ENCODE measurements at places on chromosomes 2 and 18.

GRCh38 chr2:24816884-24817283, 23.7 kb downstream of the CENPO start:
- no peak for DNase-seq

GRCh38 chr2:179768765-179769164, 92.6 kb downstream of the ZNF385B start:
- DNase-seq = no peak

DNA sequence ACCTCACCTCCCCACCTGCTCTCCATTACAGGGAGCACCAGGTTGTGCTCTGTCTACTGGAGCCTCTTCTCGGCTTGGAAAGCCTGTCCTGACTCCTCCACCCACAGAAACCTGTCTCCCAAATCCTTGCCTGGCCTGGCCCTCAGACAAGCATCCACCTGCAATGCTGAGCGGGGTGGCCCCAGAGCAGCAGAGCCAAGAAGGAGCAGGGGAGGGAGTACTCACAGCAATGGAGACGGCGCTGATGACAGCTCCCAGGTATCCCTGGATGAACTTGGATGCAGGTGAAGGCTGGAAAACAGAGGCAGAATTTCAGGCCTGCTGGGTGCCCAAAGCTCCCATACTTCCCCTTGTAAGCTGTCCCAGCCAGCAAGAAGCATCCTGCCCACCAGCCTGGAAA, 72.8 kb downstream of the SFXN5 start:
- DNase-seq = no peak

DNA sequence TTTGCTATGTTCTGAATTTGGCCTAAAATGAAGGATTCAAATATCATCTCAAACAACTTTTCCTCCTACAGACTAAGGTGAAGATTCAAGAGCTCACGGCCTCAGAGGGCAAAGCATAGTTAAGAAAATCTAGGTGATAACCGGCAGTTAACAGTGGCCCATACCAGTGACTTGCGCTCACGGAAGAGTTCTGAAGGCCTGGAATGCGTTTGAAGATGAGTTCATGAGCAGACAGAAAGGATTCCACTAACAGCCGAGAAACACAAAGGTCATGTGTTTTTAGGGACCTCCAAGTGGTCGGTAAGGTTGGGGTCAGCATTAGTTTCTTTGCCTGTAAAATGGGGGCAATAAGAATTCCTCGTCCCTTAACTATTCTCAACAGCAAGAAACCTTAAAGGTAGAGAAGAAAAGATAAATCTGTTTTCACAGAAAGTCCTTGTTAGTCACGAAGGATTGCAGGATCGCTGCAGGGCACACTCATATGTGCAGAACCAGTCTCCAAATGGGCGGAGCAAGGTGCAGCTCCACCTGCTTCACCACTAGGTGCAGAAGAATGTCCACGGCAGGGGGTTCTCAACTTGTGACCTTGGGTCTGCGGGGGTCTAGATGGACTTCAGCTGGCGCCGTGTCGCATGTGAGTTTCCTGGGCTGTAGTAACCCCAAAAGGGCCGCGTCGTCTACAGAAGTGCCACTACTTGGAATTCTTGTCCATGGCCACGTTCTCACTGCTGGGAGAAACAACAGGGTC, 708 bp upstream of the RPIA start:
- DNase-seq = peak; percentile 8

- no peak for DNase-seq
These were observed 8.7 kb downstream of the CAPN13 start for GRCh38 chr2:30798536-30798991.

DNA sequence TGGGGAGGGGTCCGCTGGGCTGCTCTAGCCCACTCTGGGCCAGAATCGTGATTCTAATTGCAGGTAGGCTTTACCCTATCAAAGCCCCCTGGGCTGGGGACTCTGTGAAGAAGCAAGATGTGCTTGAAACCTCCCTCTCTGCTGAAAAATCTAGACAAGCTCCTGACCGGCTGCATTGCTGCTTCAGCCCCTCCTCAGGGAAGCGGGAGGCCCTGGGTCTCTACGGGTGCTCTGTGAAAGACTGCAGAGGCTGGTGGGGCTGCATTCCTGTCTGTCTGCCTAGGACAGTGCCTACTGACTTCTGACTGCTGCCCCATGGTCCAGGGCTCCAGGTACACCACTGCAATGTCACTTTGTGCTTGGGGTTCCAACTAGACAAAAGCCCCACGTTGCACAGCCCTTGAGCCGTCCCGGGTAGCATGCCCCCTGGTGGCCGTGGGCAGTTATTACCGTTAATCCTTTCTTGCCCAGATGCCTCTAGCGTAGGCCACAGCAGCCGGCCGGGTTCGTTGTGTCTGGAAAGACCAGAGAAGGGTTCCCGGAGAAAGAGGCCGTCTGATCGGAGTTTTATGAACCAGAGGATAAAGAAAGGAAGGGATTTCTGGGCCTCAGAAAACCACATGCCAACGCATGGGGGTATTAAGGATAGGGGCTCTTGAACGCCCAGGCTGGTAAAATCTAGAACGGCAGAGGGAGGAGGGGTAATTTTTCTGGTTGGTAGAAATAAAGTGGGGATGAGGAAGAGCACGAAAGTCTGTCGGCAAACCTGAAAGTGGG, 15.9 kb upstream of the C1QL2 start:
- peak; percentile 39 for DNase-seq

DNA sequence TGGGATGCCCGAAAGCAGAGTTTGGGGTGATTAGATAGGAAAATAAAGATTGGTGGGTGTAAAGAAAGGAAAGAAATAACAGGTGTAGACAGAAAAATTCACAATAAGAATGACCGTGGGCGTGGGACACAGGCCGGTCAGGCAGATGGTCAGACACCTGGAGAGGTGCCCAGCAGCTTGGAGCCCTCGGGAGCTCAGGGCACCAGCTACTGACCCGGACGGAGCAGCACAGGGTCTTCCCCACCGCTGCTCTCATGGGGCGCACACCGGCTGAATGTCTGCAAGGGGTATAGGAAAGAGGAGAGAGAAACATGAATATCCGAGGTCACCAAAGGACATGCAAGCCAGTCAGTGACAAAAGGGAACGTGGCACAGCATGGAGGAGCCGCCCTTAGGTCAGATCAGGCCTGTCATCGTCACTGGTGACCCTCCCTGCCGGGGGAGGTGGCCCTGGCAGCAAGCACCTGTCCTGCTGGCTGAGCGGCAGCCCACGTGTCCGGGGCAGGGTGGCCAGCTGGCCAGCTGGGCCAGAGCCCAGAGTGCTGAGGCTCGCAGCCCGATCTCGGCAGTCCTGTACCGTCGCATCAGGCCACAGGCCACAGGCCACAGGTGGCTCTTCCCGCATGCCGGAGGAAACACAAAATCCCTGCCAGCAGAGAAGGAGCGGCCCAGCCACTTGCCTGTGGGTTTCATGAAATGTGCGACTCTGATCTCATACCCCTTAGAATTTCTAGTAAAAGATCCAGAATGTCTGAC, 112.0 kb upstream of the NDUFV2 start:
- DNase-seq = no peak

DNA sequence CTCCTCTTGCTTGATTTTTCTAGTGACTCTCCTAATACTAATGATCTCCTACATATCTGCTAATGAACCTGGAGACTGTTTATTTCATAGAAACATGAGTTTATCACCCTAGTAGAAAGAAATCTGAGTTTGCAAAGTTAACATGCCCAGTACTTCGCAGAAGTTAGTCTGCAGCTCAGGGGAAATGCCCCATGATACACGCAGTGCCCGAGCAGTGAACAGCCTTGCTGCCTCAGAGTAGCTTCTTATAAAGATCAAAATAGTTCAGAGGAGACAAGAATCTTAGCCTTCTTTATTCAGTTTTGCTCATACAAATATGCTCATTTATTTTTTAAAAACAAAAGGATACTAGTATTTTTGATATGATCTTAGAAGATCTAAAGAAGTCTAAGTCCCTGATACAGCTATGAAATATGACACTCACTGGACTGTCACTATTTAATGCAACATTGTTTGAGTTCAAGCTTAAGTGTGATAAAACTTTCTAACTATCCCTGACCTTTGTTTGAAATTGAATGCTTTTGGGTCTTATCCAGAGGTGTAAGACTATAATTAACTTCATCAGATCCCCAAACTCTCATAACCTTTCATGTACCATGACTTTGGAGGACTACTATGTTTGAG, 20.5 kb downstream of the FRZB start:
- no peak for DNase-seq

- DNase-seq = no peak
These were observed 34.2 kb downstream of the CERS6 start for GRCh38 chr2:168490015-168490874.

DNA sequence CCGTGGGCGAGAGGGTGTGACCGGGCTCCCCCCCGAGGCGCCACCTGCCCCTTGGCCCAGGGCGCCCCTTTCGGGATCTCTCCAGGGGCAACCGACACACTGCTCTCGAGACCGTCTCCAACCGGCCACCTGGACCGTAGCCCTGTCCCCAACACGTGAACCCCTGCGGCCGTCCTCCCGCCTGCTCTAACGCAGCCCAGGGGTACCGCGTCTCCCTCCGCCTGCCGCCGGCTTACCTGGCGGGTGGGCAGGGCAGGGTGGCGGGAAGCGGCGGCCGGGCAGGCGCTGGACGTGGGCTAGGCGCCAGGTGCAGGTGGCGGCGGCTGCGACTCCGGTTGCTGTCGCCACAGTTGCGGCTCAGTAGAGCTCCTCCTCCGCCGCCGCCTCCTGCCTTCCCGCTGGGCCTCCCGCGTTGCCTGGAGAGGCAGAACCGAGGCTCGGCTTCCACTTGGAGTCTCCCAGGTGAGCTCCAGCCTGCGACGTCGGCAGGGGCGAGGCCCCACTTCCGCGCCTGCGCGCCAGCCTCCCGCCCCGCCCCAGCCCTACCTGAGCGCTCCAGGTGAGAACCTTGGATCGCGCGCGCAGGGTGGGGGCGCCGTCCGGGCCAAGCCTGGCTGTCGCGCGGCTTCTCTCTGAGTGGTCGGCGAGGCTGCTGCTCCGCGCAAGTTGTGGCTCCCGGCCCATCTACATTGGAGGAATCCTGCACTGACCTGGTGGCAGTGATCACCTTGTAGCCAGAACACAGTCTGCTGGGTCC, at the start of gene GALNT3:
GALNT3 (minus strand) TSS at position 469 of the 757 bp plus-strand sequence. CDS start 23,547 bp downstream, outside the sequence.
- no peak for DNase-seq

DNA sequence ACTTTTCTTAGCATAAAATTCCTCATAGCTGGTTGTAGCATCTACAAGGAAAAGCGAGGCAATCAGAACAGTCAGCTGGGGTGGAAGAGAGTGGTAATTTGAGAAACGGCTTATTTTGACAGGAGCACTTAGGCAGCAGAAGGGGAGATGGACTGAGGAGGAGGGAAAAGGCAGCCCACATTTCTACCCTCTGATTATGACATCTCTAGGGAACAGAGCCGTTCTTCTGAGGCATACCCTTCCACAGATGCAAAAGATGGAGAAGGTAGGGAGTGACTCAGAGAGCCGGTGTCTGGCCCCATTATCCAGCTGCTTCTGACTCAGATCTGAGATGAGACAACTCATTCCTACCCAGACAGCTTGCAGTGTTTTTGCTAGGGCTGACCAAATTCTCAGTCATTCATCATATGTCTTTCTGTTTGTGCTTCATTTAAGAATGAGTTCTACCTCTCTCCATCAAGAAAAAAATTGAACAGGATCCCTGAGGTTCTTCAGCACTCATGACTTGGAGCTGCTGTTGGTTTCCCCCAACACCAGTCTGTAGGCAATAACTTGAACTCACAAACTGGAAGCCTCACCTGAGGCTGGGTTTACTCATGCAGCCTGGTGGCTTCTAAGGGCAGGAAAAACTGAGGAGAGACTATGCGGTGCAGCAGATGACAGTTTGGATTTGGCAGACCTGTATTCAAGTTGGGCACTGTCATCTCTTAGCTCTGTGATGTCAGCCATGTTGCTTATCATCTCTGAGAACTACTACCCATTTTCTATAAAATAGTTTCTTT, 15.9 kb upstream of the SEC11C start:
- no peak for DNase-seq

DNA sequence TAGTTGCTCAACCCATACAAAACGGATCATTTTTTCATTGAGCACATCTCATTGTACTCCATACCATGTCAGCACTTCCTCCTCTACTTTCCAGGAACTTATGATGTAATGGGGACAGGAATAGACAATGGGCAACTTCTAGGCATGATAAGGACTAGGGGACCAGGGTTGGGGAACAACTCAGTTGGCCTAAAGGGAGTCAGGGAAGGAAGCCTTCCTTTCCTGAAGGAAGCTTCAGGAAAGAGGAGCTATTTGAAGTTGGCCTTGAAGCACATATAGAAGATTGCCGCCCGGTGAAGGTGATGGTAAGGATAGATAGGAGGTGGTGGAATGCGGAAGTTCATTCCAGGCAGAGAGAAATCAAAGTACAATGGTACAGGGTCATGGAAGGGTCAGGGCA, 283.9 kb downstream of the SLC8A1 start:
- no peak for DNase-seq

GRCh38 chr2:65064728-65065552, 8.7 kb downstream of the CEP68 start:
- DNase-seq = peak; percentile 30

GRCh38 chr2:81551040-81551634, 1246.6 kb upstream of the LRRTM1 start:
- DNase-seq = no peak

DNA sequence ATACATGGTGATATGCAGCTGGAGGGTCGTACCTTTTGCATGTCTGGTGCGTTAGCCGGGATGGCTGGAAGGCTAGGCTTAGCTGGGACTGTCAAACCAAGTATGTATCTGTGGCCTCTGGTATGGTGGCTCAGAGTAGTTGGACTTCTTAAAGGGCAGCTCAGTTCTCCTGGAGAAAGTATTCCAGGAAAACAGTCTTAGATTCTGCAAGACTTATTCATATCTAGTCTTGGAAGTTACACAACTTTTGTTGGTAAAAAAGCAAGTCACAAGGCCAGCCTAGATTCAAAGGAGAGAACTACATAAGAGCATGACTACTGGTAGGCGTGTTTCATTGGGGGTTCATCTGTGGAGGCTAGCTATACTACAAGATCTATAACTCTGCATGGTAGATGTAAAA, 45.5 kb downstream of the EML4 start:
- DNase-seq = no peak

GRCh38 chr2:222623756-222624309, 32.1 kb downstream of the FARSB start:
- DNase-seq = no peak

DNA sequence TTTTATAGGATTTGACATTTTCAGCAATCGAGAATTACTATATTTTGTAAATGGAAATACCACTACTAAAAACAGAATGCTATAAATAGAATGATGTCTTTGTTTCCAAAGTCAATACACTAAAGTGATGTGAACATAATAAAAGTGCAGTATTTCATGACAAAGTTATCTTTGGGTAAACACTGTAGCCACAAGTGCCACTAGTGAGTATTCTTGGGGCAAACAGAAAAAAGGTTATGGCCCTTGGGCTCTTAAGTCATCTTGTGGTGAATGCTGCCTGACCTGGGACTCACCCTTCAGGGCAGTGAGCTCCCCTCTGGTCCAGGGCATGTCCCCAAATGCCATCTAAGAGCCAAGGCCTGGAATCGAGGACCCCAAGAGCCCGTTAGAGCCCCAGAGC, 99.2 kb upstream of the KYNU start:
- no peak for DNase-seq

GRCh38 chr2:195508139-195508455, 148.9 kb upstream of the SLC39A10 start:
- no peak for DNase-seq

DNA sequence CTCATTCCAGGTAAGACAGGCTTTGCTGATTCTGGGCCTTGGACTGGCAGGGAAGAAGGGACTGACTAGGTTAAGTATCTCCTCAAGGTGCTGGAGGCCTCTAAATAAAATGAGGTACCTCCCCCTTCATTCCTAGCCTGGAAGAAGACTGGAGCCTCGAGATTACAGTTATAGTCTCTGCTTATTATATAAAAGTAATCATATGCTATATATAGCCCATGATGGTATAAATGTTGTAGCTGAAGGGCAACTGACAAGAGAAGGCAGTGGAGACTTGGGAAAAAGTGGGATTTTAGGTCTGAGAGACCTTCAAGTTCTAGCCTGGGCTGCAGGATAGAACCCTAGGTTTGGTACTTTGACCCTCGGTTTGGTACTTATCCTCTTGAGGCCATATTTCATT, 248.3 kb downstream of the PLCL1 start:
- no peak for DNase-seq
